ENCODE measurements at places on chromosomes 5 and 9. TPM values are rescaled to one million over a fixed set of nuclear protein-coding genes. Genes with fewer than 3 reads are reported as not detected.

OBP2B gene
- total RNA-seq, result not detected

NEUROG1 gene
- not detected for total RNA-seq

RRAGA gene
- 58.7 TPM for total RNA-seq

PCDHGB6 gene
- total RNA-seq, result 4.7 TPM

Data from aortic smooth muscle cell (primary cell).